ENCODE measurements at places on chromosomes 16 and 17.

DNA sequence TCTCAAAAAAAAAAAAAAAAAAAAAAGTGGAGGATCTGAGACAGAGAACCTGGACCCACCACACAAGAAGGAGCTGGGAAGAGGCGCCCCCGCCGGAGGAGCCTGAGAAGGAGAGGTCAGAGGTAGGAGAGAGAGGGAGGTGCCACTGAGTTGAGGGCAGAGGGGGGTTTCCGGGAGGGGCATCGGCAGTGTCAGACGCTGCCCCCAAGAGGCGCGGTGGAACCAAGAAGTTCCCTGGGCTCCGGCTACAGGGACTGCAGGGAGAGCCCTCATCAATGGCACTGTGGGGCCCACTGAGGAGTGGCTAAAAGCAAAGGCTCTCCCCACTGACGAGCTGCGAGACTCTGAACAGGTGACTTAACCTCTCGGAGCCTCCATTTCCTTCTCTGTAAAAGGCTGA lies 4.2 kb downstream of the CCDC42 start:
- no peak for DNase-seq

DNA sequence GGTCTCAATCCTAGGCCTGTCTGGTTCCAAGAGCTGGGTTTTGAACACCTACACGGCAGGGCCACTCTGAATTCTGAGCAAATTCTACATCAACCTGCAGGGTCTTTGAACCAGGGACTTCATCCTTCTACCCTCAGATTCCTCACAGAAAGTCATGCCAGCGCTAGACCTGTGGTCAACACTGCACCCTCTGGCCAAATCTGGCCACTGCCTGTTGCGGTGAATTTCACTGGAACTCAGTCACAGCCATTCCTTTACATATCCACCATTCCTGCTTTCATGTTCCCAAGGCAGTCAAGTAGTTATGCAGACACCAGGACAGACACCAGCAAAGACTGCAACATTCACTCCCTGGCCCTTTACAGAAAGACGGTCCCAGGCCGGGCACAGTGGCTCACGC lies 144.6 kb downstream of the C16orf95 start:
- no peak for DNase-seq

- DNase-seq: no peak
Measured at GRCh38 chr16:20147091-20147490, 73.4 kb upstream of the GPR139 start.

- DNase-seq: no peak
Measured at GRCh38 chr17:21418446-21419298, 42.5 kb downstream of the KCNJ12 start.

DNA sequence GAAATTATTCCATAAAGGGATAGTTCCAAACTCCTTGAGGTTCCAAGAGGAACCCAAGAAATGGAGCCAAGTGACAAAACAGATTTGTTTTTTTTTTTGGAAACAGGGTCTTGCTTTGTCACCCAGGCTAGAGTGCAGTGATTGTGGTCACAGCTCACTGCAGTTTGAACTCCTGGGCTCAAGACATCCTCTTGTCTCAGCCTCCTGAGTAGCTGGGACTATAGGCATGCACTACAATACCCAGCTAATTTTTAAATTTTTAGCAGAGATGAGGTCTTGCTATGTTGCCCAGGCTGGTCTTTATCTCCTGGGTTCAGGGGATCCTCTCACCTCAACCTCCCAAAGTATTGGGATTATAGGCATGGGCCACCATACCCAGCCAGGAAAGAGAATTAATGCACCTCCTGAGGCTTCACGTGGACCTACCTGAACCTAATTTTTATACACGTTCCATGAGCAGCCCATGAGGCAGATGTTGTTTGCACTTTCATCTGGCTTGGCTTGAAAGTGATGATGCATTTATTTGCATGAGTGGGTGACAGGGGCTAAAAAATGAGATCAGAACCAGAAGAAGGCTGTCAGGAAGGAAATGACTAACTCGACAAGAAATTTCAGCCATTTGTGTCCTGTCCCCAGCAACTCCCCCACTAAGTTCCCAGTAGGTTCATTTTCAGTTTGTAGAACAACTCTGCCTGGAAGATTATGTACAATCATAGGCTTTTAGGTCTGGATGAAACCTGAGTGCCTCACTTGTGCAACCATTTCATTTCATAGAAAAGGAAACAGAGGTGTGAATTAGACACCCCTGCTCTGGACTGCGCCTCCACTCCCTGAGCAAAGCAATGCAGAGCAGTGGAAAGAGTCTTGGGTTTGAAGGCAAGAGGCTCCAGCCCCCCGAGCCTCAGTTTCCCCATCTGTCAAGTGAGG lies 10.3 kb upstream of the IRF8 start:
- DNase-seq: peak; percentile 47

DNA sequence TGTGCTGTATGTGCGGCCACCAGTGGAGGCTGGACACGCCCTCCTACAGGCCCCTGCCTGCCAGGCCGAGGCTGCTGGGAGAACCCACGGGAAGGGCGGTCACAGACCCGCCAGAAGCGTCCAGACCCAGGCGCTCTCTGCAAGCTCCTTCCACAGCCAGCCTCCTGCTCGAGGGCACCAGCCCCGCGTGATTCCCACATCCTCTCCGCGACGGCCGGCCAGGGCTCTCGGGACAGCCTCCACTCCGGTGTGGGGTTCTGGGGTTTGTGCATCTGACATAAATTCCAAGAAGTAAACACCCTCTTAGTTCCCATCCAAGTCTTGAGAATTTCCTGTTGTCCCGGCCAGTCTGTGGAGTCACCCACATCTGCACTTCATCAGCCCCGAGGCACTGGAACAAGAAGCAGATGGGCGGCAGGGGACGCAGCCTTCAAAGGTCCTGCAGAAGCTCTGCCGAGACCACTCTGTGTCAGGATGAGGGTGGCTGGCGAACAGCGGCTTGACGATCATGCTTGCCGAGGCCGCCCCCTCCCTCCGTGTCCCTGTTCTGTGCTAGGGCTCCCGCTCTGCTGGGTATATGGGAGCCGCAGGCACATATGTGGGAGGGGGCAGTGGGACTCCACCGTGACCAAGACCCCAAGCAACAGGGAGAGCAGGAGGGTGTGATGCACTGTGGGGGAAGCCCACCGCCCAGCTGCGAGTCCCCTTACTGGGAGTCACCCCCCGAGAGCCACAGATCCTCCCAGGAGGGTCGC lies 2.4 kb upstream of the TMEM204 start:
- peak; percentile 94 for DNase-seq

GRCh38 chr17:37672548-37673078 lies 29.4 kb upstream of the DDX52 start:
- DNase-seq: no peak

DNA sequence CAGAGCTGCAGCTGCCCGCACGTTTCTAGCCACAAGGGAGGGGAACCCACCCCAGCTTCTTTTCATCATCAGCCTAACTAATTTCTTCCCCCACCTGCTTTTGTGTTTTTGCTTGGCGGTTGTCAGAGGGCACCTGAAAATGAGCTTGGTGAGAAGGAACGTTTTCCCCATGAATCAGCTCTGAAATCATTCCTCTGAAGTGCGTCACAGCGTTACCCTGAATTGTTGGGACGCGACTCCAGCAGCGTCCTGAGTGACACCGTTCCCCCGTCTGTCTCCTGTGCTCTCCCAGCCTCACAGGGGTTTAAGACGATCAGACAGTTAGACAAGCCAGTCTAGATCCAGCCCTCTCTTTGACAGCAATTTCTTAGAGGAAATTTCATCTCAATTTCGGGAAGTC lies 722.9 kb upstream of the EEF2KMT start:
- DNase-seq: no peak

GRCh38 chr17:79587421-79587820 lies 23.4 kb downstream of the RBFOX3 start:
- DNase-seq: no peak

DNA sequence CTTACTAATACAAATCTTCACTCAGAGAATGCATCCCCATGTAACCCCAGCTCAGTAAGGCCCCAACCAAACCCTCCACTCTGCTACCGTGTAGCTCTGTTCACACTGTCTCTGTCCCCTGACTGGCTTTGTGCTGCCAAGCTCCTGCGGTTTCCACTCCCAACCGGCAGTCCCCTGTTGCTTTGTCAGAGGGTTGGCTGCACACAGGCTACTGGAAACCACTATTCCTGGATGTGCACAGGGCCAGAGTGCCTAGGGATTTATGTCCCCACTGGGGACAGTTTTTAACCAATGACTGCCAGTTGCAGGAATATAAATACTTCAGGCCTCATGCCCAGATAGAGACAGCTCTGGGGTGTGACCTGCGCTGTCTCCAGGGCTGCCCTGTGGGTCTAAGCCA lies 157.1 kb upstream of the C16orf82 start:
- DNase-seq: no peak

DNA sequence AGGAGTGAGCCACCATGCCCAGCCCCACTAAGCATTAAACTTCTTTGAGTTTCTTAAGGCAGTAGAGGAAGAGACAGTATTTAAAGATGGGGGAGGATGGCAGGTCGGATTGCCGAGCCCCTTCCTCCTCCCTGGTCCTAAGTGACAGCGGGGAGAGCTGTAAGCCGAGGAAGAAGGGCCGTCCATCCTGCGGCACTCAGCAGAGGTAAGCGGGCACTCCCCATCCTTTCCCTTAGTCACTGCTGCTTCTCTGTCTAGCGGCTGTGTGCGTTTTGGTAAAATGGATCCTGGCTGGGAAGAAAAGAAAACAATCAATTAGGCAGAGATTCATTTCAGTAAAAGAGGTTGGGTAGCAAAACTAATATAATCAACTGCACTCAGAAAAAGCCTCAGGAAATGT lies 13.9 kb downstream of the DNAAF1 start:
- DNase-seq: no peak

GRCh38 chr16:67506468-67506867 lies 22.2 kb upstream of the RIPOR1 start:
- DNase-seq: no peak

GRCh38 chr16:64339052-64339770 lies 782.7 kb downstream of the CDH11 start:
- DNase-seq: peak; percentile 84

DNA sequence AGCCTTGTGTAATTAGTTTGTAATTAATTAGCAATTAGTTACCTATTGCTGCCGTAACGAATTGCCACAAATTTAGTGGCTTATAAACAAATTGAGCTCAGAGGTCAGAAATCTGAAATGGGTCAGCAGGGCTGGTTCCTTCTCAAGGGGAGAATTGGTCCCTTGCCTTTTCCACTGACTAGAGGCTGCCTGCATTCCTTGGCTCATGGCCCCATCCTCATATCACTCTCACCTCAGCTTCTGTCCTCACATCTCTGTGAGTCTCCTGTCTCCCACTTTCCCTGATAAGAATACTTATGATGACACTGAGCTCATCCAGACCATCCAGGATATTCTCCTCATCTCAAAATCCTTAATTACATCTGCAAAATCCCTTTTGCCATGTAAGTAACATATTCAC lies 31.0 kb upstream of the NGFR start:
- no peak for DNase-seq

DNA sequence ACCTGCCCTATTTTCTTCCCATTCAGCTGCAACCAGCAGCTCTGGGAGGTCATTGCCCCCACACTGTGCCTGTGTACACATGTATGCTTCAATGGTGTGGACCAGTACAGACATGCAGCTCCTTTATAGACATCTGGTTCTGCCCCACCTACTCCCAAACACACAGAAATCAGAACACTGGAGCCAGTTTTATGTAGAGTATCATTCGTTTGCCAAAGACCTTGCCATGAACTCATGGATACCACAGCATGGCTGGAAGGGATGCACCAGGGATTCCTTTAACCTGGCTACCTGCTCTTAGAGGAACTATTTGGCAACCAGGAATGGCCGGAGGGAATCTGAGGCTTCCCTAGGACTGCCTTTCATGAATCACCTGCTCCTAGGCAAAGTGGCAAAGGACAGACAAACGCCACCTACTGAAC lies 60.4 kb downstream of the ZFHX3 start:
- DNase-seq: no peak

DNA sequence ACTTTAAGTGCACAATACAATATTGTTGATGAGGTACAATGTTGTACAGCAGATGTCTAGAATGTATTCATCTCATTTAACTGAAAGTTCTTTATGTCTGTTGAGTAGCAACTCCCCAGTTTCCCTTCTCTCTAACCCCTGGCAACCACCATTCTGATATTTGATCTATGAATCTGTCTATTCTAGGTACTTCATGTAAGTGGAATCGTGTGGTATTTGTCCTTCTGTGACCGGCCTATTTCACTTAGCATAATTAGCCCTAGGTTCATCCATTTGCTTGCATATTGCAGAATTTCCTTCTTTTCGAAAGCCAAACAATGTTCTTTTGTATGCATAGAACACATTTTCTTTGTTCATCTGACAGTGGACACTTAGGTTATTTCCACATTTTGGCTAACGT lies 10.8 kb downstream of the RGS9 start:
- no peak for DNase-seq

DNA sequence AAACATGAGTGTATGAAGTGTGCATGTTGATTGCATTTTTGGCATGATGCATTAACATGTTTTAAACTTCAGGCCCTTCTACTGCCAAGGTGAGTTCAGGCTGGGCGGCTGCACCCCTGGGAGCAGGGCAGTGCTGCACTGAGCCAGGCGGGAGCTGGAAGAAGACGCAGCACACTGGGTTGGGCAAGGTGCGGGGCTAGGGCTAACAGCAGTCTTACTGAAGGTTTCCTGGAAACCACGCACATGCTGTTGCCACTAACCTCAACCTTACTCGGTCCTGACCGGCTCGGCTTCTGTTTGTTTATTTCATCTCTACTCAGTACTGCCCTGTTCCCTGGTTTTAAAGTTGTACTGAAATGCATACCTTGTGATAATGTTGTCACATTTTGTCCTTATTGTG lies 61.0 kb downstream of the MAP2K4 start:
- no peak for DNase-seq

DNA sequence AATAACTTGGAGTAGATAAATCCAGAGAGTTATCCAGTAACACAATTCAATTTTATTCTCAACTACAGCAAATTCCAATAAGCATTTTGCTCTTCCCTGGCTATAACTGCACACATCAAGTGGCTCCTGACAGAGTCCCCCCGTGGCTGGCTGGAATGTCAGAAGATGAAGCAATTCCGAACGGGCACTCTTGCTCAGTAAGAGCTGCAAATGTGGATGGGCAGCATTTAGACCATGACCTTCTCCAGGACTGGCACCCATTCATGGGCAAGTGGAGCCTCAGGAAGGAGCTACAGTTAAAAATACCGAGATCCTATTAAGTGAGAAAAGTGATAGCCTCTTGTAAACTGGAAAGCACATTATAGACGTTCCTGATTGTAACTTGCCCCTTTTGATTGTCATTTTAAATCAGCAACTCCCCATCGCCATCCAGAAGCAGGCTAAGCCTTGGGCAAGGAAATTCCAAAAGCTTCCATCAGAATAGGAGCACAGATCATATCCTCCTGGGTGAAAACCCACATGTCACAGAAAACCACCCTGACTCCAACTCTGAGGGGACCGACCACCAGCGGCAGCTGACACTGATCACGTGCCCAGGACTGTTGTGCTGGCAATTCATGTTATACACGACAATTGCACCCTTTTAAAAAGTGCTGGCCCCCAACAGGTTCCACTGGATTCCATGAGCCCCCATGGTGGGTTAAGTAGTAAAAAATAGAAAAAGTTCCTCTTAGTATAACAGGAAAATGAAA lies 7.1 kb downstream of the UBE2O start:
- DNase-seq: no peak
